Activated CD4-positive, alpha-beta memory T cell treated with anti-CD3 and anti-CD28 coated beads, Interleukin-2, amount 10 ng/mL, durations not matched to agents 7 days and 5 days (primary cell): ENCODE measurements at places on chromosomes 7 and 10. TPM values are rescaled to one million over a fixed set of nuclear protein-coding genes. Genes with fewer than 3 reads are reported as not detected.

Gene CYP2C9
- total RNA-seq = not detected

Gene CHCHD2
- total RNA-seq = 505 TPM

Gene EPHA1
- 1.1 TPM for total RNA-seq

Gene C10orf67
- total RNA-seq = not detected

Gene ARID5B
- total RNA-seq = 71.1 TPM

Gene RNF32
- 3.4 TPM for total RNA-seq

Gene TMEM225B
- 1.9 TPM for total RNA-seq

Gene CCDC172
- total RNA-seq = not detected

DNA sequence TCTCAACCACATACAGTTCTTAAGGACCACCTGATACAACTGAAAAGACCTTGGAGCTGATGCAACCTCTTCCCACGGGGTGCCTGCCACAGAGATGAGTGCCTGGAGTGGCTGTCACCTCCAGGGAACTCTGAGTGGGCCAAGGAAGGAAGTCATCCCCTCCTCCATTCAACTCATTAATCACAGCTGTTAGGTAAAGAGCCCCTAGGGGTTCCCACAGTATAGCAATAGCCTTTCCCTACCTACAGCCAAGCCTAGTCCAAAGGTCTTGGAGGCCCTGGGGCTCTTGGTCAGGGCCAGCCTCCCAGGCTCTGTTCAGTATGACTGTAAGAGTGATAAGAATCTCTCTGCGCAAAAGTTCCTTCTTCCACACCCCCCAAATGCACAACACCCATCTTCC, 70.4 kb upstream of the NFE2L3 start:
- DNase-seq = no peak
- peaks cover 57% of the 10 kb centered on the region for H3K27me3 ChIP-seq
- peaks cover 5% of the 10 kb centered on the region for H3K4me1 ChIP-seq
- no peak overlapping the region for H3K27ac ChIP-seq

DNA sequence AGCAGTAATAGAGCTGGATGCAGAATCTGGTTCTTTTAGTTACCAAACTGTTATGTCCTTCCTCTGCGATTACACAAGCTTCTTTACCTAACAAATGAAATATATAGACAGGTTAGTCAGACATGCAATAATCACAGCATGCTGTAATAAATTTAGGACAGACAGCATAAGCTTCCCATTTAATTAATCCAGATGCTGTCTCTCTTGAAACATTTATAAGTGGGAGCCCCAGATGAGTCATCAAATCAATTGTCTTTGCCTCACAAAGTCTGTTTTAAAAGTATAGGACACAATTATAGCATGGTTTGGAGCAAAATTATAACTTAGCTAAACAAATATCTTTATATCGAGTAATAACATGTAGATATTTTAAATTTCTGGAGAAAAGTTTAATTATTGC, 1.6 kb downstream of the CDNF start:
- no peak for DNase-seq
- H3K27me3 ChIP-seq = no peaks in the 10 kb centered on the region
- H3K27ac ChIP-seq = no peak overlapping the region
- H3K4me1 ChIP-seq = peaks cover 24% of the 10 kb centered on the region
- H3K4me3 ChIP-seq = no peak overlapping the region

DNA sequence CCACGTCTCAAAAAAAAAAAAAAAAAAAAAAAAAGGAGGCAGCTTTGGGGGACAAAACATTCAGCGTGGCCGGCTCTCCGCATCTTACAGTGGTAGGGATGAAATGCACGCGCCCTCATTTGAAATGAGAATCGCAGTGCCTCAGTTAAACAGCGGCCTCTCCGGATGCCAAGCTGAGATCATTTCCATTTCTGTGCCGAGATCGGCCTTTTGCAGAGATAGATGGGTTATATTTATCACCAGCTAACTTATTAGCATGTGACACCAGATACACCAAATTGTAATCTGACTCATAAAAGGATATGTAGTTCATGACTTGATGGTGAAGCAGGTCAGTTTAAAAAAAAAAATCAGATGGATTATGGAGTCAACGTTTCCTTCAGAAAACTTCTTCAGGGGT, 138.7 kb downstream of the CUX1 start:
- H3K36me3 ChIP-seq = no peaks in the 10 kb centered on the region
- no peaks in the 10 kb centered on the region for H3K27me3 ChIP-seq
- no peak overlapping the region for H3K27ac ChIP-seq
- H3K4me1 ChIP-seq = peaks cover 14% of the 10 kb centered on the region
- no peak for DNase-seq
- H3K4me3 ChIP-seq = no peak overlapping the region

- DNase-seq = peak; percentile 24
- H3K27me3 ChIP-seq = peaks cover 8% of the 10 kb centered on the region
- peaks cover 20% of the 10 kb centered on the region for H3K4me1 ChIP-seq
- H3K36me3 ChIP-seq = no peaks in the 10 kb centered on the region
- H3K27ac ChIP-seq = no peak overlapping the region
These were observed 95.7 kb downstream of the DNAJB6 start for GRCh38 chr7:157432541-157432956.

- H3K36me3 ChIP-seq = peaks cover 59% of the 10 kb centered on the region
- H3K4me1 ChIP-seq = peaks cover 11% of the 10 kb centered on the region
- no peak for DNase-seq
These were observed 40.1 kb downstream of the SEC23IP start for GRCh38 chr10:119932631-119933030.

DNA sequence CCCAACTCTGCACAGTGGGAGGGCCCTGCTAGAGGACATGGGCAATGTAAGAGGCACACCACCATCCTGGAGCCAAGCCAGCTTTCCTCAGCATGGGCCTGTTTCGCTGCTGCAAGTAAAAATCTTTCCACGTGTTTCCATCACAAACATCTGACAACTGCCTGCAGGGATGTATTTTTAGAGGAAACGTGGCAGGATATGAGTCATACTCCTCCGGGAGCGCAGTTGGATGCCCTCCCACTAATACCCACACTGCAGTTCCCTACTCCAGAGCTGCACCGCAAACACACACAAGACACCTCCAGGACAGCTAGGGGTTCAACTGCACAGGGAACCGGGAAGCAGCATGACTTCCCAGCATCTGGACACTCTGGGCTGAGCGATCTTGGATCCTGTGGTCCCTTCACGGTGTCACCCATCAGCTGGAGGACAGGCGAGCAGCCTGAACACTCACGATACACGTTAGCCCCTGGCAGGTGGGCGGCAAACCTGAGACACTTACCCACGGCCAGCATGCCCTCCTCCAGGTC, 26.1 kb downstream of the PLAC9 start:
- peaks cover 96% of the 10 kb centered on the region for H3K36me3 ChIP-seq
- H3K27ac ChIP-seq = peak overlapping the region; percentile 10
- no peaks in the 10 kb centered on the region for H3K27me3 ChIP-seq
- H3K4me1 ChIP-seq = peaks cover 3% of the 10 kb centered on the region
- no peak for DNase-seq

DNA sequence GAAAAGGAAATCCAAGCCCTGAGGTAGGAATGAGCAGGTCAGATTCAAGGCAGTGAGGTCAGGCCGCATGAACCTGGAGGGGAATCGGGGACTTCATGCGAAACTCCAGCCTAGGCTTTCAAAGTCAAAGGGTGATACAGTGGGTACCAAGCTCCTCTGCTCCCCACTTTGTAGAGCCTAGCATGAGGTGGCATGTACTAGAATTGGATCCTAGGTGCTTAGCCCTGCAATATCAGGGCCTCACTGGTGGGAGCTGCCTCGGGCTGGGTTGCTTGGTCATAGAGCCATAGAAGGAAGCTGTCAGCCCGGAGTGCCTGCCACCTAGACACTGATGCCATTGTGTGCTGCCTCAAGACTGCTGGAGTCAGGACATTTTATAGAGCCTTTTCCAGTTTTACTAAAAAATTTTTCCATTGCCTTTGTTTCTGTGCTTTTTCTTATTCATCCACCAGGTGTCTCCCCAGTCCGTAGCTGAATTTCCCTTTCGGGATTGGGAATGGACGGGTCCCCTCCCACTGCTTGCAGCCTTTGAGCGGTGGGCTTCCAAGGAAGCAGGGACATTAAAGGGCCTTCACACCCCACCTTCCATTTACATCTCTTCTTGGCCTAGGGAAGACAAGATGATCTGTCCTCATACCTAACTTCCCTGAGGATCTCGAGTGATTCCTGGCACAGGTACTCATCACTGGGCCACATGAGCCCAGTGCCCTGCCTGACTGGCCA, 5.5 kb upstream of the LZTS2 start:
- no peaks in the 10 kb centered on the region for H3K27me3 ChIP-seq
- H3K27ac ChIP-seq = no peak overlapping the region
- peaks cover 25% of the 10 kb centered on the region for H3K36me3 ChIP-seq
- no peak for DNase-seq
- H3K4me3 ChIP-seq = no peak overlapping the region
- H3K4me1 ChIP-seq = peaks cover 30% of the 10 kb centered on the region

GRCh38 chr7:77262316-77262715, 62.7 kb upstream of the FGL2 start:
- no peak overlapping the region for H3K4me3 ChIP-seq
- H3K27ac ChIP-seq = no peak overlapping the region
- DNase-seq = no peak
- H3K36me3 ChIP-seq = no peaks in the 10 kb centered on the region

- H3K27me3 ChIP-seq = no peaks in the 10 kb centered on the region
- no peak overlapping the region for H3K4me3 ChIP-seq
- no peaks in the 10 kb centered on the region for H3K4me1 ChIP-seq
These were observed 117.9 kb downstream of the CFTR start for GRCh38 chr7:117597755-117598154.

DNA sequence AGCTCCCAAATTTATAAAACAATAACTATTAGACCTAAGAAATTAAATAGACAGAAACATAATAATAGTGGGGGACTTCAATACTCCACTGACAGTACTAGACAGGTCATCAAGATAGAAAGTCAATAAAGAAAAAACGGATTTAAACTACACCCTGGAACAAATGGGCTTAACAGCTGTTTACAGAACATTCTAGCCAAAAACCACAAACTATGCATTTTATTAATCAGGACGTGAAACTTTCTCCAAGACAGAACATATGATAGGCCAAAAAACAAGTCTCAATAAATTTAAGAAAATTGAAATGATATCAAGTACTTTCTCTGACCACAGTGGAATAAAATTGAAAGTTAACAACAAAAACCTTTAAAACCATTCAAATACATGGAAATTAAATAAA, 46.4 kb downstream of the ZNF680 start:
- DNase-seq = no peak
- H3K27ac ChIP-seq = no peak overlapping the region
- H3K4me3 ChIP-seq = no peak overlapping the region
- H3K36me3 ChIP-seq = peaks cover 52% of the 10 kb centered on the region
- no peaks in the 10 kb centered on the region for H3K27me3 ChIP-seq

DNA sequence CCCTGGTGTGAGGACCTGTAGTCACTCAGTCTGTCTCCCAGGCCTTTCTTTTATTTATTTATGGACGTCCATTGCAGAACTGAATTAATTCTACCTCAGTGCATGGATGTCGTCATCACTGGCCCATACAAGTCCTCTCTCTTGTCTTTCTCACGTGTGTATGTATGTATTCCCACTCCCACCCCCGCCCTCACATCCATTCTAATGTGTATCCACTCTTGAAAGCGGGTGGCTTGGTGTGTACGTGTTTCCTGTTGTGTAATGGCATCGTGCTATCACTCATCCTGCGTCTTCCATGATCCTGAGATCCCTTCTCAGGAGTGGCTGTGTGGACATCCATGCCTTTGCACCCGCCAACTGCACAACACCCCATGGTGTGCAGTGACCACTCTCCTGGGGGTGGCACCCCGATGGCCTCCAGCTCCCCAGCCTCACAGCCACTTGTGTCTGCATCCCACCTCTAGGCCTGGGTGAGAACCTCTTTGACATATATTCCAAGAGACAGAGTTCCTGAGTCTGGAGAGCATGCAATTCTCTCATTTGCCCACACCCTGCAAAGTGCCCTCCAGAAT, 3.0 kb upstream of the AOC1 start:
- peaks cover 35% of the 10 kb centered on the region for H3K27me3 ChIP-seq
- H3K27ac ChIP-seq = no peak overlapping the region
- H3K4me3 ChIP-seq = no peak overlapping the region
- DNase-seq = no peak

- no peak overlapping the region for H3K27ac ChIP-seq
- peaks cover 3% of the 10 kb centered on the region for H3K27me3 ChIP-seq
- no peaks in the 10 kb centered on the region for H3K4me1 ChIP-seq
- no peak for DNase-seq
- no peak overlapping the region for H3K4me3 ChIP-seq
These were observed 31.8 kb upstream of the HMX3 start for GRCh38 chr10:123103944-123104343.

DNA sequence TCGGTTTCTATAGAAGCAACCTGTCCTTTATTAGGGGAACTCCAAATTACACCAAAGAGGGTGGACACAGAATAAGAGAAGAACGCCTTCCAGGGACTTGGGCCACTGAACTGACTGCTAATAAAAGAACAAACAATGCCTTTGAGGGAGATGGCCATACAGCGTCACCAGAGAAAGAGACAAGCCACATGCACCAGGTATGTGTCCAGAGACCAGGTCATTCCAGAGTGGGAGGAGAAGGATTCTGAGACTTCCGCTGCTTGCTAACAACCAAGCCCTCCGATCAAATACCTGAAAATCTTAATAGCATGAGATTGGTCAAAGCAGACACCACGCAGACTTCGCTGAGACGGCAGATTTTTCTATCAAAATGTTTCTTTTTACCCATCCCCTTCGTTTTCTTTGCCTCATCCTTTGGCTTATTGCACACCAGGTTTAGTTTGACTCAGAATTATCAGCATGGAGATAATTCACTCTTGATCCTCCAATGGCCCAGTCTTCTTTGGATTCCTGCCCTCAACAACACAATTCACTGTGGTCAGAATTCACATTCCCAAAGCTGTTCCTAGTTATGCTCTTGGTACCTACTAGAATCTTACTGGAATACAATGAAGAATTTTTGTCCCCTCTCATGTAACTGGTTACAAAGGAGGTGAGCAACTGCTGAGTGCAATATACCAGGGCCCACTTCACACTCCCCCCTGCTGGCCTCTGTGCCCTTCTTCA, 87.4 kb upstream of the DDC start:
- no peak for DNase-seq
- H3K4me3 ChIP-seq = no peak overlapping the region
- no peak overlapping the region for H3K27ac ChIP-seq
- H3K36me3 ChIP-seq = no peaks in the 10 kb centered on the region
- peaks cover 10% of the 10 kb centered on the region for H3K27me3 ChIP-seq
- H3K4me1 ChIP-seq = peaks cover 18% of the 10 kb centered on the region

GRCh38 chr10:101878869-101879268, 35.3 kb upstream of the KCNIP2 start:
- no peaks in the 10 kb centered on the region for H3K36me3 ChIP-seq
- DNase-seq = no peak
- no peak overlapping the region for H3K4me3 ChIP-seq
- no peaks in the 10 kb centered on the region for H3K27me3 ChIP-seq
- H3K27ac ChIP-seq = no peak overlapping the region

DNA sequence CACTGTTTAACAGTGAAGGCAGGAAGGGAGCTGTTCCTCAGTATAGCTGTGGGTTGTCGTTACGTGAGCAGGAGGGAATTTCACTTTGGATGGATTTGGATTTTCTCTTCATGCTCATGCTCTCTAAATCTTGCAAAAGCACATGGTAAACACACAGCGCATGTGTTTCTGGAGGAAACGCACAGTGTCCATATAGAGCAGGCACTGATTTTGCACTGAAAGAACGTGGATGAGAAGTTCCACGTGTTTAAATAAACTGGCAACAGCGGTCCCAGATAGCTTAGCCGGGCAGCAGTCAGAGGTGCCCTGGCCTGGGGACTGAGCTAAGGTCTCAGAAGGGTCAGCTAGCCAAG, 188.6 kb downstream of the MGMT start:
- no peak overlapping the region for H3K27ac ChIP-seq
- no peaks in the 10 kb centered on the region for H3K36me3 ChIP-seq
- no peaks in the 10 kb centered on the region for H3K27me3 ChIP-seq
